ENCODE measurements at places on chromosomes 4 and X.

GRCh38 chr4:101953949-101954348 lies 163.4 kb downstream of the BANK1 start:
- no peak for DNase-seq

GRCh38 chrX:9775930-9776329 lies 10.3 kb upstream of the GPR143 start:
- DNase-seq = no peak

DNA sequence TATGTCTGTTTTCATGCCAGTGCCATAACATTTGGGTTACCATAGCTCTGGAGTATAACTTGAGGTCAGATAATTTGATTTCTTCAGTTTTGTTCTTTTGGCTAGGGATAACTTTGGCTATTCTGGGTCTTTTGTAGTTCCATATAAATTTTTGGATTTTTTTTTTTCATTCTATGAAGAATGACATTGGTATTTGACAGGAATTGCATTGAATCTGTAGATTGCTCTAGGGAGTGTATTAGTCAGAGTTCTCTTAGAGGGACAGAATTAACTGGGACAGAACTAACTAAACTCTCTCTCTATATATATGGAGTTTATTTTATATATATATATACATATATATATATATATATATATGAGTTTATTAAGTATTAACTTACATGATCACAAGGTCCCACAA lies 32.2 kb upstream of the SLIT2 start:
- DNase-seq = no peak

- no peak for DNase-seq
These were observed 155.8 kb upstream of the DGKK start for GRCh38 chrX:50626432-50626831.

- no peak for DNase-seq
These were observed 226.2 kb downstream of the TACR3 start for GRCh38 chr4:103493450-103494159.

GRCh38 chr4:139922406-139923024 lies 231.5 kb downstream of the MAML3 start:
- no peak for DNase-seq
